ENCODE measurements at places on chromosomes 12 and 14.

- DNase-seq, result no peak
Observed at GRCh38 chr14:64213086-64213485, 81.1 kb downstream of the ESR2 start.

- no peak for DNase-seq
Observed at GRCh38 chr12:59372956-59373355, 222.9 kb upstream of the SLC16A7 start.

GRCh38 chr12:13864081-13864673 is 117.2 kb downstream of the GRIN2B start:
- DNase-seq, result peak; percentile 72

DNA sequence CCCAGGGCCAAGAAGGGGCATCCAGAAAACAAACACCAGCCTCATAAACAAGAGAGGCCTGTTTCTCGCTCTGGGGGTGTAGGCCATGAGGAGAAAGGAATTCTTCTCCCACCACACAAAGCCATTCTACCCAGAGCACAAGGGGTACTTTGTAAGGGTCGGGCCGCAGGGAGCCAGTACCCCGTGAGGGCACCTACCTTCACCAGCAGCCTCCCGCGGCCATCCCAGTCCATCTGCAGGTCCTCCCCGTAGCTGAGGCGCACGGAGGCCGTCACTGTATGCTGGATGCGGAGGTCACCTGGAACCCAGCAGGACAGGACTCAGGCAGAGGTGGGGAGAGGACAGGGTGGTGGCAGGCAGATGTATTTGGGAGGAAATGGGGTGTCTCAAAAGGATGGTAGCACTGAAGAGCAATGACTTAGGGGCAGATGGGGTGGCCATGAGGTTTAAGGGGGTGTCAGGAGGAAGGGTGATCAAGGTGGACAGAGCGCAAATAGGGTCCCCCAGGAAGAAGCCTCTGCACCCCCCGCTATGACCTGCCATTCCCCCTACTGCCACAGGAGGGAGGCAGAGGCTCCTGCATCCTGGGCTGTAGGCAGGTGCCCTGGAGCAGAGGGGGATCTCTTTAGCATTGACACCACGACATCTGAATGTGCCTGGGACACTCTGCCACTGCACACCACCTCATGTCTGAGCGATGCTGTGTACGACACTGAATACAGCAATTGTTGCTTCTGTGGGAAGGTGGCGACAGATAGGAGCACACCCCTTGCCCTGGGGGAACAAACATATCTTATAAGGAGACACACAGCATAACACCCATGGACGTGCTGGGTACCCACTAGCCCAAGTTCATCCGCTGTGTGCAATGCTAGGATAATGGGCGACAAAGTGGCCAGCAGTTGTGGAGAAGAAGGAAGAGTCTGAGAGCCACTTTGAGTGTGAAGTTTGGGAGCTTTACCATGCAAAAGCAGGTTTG is 61.4 kb downstream of the VWF start:
- DNase-seq, result peak; percentile 61
